NCI-H1436 treated with DMSO at 0.1 percent for 48 hours (cell line): ENCODE measurements at places on chromosomes 5 and 9.

DNA sequence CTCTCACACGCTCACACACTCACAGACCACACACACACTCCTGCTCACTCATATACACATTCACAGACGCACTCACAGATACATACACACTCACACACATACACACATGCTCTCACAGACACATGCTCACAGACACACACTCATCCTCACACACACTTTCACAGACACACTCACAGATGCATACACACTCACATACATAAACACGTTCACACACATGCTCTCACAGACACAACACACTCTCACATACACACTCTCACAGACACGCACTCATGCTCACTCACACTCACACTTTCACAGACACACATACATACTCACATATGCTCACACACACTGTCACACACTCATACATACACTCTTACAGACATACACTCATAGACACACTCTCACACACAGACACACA lies 82.2 kb downstream of the IRX2 start:
- no peak for DNase-seq

- DNase-seq = no peak
These were observed 29.0 kb upstream of the BOD1 start for GRCh38 chr5:173645437-173645807.

GRCh38 chr5:124089578-124089977 lies 577.6 kb downstream of the CSNK1G3 start:
- no peak for DNase-seq

DNA sequence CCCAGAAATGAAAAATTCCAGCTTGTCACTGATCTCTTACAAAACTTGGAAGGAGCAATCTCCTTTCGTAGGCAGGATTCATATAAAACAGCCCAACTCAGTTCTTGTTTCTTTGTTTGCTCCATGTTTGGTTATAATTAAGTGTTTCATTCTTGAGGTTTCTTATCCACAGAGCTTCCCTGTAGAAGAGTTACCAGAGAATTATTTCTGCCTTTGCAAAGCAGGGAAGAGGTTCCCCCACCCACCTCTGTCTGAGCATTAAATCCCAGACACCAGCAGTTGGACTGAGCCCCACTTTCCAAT lies 34.1 kb upstream of the RAI14 start:
- no peak for DNase-seq

DNA sequence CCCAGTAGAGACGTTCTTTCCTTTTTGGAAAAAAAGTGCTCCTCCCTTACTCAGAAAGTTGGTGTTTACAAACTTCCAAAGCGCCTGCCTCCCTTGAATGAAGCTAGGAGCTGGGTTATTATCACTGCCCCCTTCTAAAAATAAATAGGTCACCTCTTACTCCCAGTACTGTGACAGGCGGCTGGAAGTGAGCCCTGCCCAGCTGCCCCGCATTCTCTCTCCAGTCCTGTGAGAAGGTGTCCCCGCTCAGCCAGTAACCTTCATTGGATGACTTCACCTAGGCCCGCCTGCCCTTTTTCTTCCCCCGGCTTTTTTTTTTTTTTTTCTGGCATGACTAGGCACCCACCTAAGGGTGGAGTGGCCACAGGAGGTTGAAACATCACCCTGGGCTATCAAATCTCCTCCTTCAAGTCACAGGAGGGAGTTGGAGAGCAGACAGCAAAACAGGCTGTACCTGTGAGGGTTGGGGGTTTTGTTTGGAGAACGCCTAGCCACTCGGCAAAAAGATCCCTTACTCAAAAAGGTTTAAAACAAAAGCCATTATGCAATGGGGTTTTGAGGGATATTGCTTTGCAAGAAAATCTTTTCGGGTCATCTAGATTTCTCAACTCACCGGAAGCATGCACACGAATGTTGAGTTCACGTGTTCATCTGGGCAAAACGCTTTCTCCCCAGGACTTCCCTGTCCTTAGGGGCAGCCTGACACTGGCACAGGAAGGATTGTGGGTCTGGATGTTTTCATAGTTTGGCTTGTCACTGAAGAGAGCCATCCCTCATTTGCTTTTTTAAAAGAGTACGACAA lies 43.3 kb upstream of the ZNF622 start:
- DNase-seq = peak; percentile 0

DNA sequence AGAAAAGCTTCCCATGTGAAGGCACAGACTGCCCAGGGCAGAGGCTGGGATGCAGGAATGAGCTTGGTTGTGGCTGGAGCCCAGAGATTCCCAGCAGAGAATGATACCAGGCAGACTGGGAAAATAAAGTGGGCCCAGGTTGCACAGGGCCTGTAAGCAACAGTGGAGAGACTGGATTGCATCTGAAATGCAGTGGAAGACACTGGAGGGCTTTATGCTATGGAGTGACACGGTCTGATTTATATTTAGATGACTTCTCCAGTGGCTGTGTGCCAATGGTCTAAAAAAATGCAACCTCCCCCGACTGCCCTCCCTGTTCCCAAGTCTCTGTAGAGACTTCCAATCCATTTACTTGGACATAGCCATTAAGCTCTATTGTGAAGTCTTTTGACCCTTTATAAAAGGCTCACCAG lies 951.1 kb upstream of the DMAC1 start:
- no peak for DNase-seq

- DNase-seq = no peak
These were observed 398.2 kb downstream of the EFNA5 start for GRCh38 chr5:107272509-107272908.
